ENCODE measurements at places on chromosomes 7 and 10. TPM values are rescaled to one million over a fixed set of nuclear protein-coding genes. Genes with fewer than 3 reads are reported as not detected.

Gene SLC26A3
- not detected for total RNA-seq

Gene TMEM72
- 0.25 TPM for total RNA-seq

Gene EFCAB10
- not detected for total RNA-seq

Gene HOXA4
- 6.7 TPM for total RNA-seq

Gene LRIT1
- total RNA-seq = not detected

Gene CHST15
- 11.6 TPM for total RNA-seq

Gene KCNH2
- 2.3 TPM for total RNA-seq

Gene PHKG1
- total RNA-seq = not detected

Gene LAMB1
- 438 TPM for total RNA-seq

Gene UCMA
- total RNA-seq = not detected

Gene CPVL
- 10.3 TPM for total RNA-seq

Gene NRCAM
- 0.98 TPM for total RNA-seq

Gene DNAJC30
- total RNA-seq = 7.2 TPM

Gene CPN1
- total RNA-seq = not detected

Gene IL2RA
- not detected for total RNA-seq

Gene SPDYE2B
- not detected for total RNA-seq

Gene NEUROG3
- not detected for total RNA-seq

Gene GRM3
- total RNA-seq = not detected

Gene CEP41
- 13.4 TPM for total RNA-seq

Gene AGR2
- total RNA-seq = 1.6 TPM

Gene NAT16
- total RNA-seq = not detected

Gene HOXA13
- total RNA-seq = not detected

Gene VPS37D
- total RNA-seq = 8.5 TPM

Gene GFRA1
- 25.3 TPM for total RNA-seq

Gene AMPH
- total RNA-seq = 0.49 TPM

Gene PPP1R9A
- 11.8 TPM for total RNA-seq

Gene RARRES2
- 34.4 TPM for total RNA-seq

Gene GNB2
- total RNA-seq = 380 TPM

Gene HOXA9
- total RNA-seq = 87.0 TPM

Gene CYP3A4
- not detected for total RNA-seq

Gene BHLHA15
- total RNA-seq = 1.1 TPM

Gene LDB3
- total RNA-seq = under 0.01 TPM

Gene SLC13A4
- total RNA-seq = not detected

Gene DYNC1I1
- 0.16 TPM for total RNA-seq

Gene WDFY4
- not detected for total RNA-seq

Data from mesangial cell (primary cell).